Activated gamma-delta T cell treated with anti-CD3 and anti-CD28 coated beads, Interleukin-2, amount 50 U/mL, for 16 hours (primary cell): ENCODE measurements at places on chromosomes 2 and 18.

GRCh38 chr2:223837287-223838061 lies at the start of gene AP1S3:
AP1S3 (minus strand) TSS chr2:223837582; CDS start chr2:223837450, 132 bp downstream.
- DNase-seq: peak; percentile 47

GRCh38 chr2:227623226-227623625 lies 5.9 kb downstream of the SCYGR4 start:
- no peak for DNase-seq

DNA sequence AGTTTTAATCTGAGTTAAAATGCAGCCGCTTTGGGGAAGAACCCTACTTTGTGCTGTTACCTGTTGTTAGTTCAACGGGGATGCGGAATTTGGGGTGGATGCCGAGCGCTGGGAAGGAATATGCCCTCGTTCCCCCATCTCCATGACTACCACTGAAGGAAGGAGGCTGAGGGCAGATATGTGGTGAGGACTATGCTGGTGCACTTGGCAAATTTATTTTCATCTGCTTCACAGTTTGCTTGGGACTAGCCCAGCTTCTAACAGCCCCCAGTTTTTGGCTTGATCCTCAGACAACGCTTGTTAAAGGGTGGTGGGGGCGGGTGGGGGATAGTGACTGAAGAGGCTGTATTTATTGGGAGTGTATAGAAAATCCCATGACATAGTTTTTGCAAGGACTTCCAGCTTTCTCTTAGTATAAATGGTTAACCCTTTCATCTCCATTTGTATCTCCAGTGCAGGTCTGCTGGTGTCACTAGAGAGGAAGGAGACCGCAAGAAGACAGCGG lies 100.8 kb downstream of the COLEC12 start:
- DNase-seq: no peak

DNA sequence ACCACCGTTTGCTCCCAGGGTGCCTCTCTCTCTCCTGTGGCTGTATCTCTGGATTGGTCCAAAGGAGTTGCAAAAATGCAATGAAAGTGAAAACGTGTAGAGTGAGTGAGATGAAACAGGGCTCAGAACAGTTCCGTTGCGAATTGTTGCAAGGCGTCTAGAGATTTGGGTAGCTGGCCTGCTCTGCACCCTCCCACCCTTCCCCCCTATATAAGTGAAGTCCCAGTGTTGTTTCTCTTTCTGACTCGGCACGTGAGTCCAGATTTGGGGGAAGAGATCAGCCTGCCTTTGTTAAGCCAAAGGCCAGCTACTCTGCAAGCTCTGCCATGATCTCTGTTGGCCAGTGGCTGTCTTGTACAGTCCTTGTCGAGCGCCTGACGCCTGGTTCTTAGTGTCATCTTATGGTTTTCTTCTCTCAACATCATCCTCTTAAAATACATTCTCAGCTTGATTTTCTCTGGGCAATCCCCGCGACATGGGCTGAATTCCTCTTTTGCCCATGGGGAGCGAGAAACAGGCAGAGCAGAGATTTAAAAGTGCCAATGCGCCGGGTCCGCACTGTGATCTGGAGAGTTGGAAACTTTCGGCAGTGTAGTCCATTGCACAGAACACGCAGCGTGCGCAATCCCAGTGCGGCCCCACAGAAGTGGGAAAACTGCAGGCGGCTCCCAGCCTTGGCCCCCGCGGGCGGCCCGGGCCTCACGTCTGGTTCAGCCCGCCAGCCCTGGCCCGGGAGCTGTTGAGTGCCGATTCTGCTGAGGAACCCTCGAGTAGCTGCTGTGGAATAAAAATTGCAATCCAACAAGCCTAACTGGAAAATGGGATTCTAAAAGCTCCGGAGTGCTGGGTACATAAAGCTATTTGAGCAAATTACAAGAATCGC lies 9.3 kb downstream of the MEIS1 start:
- DNase-seq: no peak

- no peak for DNase-seq
Measured at GRCh38 chr2:118097657-118098056, 9.4 kb downstream of the INSIG2 start.

- DNase-seq: peak; percentile 15
Measured at GRCh38 chr2:73896362-73897239, 3.8 kb downstream of the ACTG2 start.

GRCh38 chr18:2636126-2636631 lies 19.3 kb upstream of the SMCHD1 start:
- DNase-seq: no peak

- no peak for DNase-seq
Measured at GRCh38 chr2:136254681-136255080, 136.7 kb upstream of the CXCR4 start.
